ENCODE measurements at places on chromosomes 6 and 20. TPM values are rescaled to one million over a fixed set of nuclear protein-coding genes. Genes with fewer than 3 reads are reported as not detected.

CCN6 gene
- total RNA-seq = 0.68 TPM

GPR6 gene
- total RNA-seq = 0.33 TPM

C2 gene
- 2.9 TPM for total RNA-seq

TGM3 gene
- 0.17 TPM for total RNA-seq

PDE10A gene
- total RNA-seq = 16.8 TPM

IFT52 gene
- 49.7 TPM for total RNA-seq

- ATAC-seq = peak; percentile 60
These were observed 15.0 kb downstream of the ZNF217 start for GRCh38 chr20:53578492-53579222.

- peak; percentile 60 for ATAC-seq
These were observed 734 bp downstream of the TPBG start for GRCh38 chr6:82364087-82365015.

DNA sequence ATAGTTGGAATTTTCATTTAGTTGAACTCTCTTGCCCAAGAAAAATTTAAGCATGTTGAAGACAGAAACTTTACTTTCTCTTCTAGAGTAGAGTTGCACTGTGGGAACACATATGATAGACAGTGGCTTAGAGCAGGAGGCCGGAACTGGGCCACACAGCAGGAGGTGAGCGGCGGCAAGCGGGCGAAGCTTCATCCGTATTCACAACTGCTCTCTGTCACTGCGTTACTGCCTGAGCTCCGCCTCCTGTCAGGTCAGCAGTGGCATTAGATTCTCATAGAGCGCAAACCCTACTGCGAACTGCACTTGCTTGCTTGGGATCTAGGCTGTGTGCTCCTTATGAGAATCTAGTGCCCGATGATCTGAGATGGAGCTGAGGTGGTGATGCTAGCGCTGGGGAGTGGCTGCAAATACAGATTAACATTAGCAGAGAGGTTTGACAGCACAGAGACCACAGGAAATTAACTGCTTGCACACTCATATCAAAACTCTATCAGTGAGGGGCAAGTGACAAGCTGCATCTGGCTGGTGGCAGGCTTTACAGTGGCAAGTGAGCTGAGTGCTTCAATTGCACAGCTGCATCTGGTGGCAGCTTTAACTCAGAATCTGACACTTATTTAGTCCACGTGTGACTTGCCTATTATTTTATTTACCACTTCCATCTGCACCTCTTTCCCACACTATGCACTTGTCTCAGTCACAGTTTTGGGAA, 174.9 kb upstream of the C6orf118 start:
- ATAC-seq = peak; percentile 63

GRCh38 chr6:46983007-46983411, 59.1 kb downstream of the ADGRF1 start:
- peak; percentile 88 for ATAC-seq

GRCh38 chr6:69868252-69868804, 2.0 kb downstream of the COL19A1 start:
- no peak for ATAC-seq

DNA sequence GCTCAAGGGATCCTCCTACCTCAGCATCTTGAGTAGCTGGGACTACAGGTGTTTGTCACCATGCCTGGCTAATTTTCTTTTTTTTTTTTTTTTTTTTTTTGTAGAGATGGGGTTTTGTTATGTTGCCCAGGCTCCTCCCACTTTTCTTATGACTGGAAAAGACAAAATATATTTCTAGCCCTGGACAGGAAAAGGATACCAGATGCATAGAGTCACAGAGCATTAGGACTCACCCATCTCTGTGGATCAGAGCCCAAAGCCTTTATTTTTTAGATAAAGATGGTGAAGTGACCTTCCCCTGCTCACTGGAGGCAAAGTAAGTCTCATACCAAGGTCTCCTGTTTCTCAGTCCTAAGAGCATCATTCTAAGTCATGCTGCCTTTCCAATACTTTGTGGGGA, 3.4 kb downstream of the TRIM10 start:
- no peak for ATAC-seq

- ATAC-seq = no peak
These were observed 109.1 kb downstream of the TOX2 start for GRCh38 chr20:44023515-44024371.

DNA sequence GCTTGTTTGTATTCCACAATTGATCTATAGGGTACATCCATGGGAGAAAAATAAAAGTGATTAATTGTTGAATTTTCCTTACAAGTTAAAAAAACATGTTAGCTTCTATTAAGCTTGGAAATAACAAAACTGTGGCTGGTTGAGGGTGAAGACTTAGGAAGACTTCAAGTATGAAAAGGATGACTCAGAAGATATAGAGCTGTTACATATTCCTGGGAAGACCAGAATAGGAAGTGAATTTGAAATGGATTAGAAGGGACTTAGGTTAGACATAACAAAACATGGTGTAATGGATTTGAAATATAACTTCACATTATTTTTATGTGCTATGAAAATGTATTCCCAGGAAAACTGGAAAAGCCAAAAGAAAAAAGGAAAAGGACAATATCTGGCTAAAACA, 732.2 kb downstream of the HDGFL1 start:
- no peak for ATAC-seq

DNA sequence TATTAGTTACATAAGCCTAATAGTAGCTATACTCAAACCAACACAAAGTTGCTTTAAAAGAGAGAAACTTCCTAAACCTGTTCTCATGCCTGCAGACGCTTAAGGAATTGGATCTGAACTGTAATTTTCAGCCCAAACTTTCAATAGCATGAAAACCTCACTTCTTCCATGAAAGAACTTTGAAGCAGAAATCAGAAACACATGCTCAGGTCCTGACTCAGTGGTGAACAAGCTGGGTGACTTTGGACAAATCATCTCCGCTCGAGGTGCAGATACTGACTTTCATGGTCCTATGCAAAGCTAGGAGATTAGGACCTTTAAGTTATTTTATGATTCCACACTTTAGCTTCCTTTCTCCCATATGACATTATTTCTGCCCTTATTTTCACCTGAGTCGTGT, 36.5 kb downstream of the NOX3 start:
- ATAC-seq = no peak

DNA sequence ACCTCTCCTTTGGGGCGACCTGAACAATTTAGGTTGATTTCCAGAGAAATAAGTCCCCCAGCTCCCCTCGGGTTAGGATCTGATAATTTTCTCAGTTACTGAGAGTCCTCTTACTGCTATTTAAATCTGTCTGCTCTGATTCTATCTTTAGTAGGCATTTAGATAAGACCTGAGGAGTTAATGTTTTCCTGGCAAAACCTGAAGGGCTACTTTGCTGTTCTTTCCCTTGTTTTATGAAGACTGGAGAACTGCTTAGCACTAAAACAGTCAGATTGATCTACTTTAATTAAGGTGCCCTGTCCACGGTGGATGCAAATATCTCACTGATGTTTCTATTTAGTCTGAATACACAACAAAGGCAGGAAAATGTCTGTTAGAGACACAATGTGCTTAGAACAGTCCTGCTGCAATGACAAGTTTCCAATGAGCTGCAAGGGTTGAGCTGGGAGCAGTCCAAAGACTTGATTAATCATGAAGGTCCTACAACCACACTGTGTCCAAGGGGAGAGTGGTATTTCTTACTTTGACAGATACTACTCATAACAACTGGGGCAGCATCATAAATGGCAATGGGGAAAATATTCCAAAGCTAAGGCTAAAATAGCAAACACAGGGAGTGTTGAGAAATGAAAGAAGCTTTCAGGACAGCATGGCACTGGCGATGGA, 15.7 kb downstream of the ADTRP start:
- ATAC-seq = no peak

DNA sequence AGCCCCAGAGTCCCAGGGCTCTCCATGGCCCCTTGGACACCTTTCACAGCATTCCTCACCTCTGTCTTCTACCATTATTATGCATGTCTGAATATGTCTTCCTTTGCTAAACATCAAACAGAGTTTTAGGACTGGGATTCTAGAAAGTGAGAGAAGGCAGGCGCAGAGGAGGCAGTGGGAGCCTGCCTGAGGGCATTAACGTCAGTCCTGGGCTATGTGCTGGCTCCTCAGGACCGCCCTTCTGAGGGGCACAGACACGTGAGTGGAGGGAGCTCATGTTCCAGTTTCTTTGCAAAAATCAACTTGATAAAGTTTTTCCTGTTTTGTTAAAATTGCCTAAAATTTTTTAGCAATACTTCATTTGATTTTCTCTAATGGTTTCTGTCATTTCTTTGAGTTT, 38.0 kb downstream of the C6orf15 start:
- no peak for ATAC-seq

DNA sequence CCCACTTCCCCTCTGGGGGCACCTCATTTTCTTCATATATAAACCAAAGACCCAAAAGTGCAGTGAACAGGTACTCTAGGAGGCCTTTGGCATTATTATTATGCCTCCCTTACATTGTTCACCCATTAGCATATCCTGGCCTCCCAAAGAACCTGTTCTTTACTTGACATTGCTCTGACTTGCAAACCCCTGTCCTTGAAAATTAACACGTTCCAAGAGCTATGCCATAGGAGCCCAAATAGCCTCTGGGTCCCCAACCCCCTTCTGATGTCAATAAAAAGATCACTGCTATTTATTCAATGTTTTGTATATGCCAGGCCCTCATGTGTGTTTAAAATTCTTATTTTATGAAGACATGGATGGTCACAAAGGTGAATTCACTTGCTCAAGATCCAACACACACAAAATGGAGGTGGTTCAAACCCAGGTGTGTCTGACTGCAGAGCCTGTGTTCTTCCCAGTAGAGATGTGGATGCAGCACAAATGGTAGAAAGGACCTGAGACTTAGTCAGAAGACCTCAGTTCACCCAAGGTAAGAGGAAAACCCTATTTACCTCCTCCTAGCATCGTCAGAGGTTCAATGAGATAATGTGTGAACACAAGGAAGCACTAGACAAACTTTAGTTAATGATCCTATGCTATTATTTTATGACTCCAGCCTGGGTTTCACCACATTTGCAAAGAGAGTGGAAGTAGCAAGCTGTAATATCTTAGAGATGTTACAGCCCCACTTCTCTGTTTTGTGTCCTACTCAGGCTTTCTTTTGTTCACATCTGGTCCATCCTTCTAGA, 36.6 kb downstream of the BCL2L1 start:
- no peak for ATAC-seq

- ATAC-seq = no peak
These were observed 250.7 kb upstream of the SLC35B3 start for GRCh38 chr6:8686077-8686476.

DNA sequence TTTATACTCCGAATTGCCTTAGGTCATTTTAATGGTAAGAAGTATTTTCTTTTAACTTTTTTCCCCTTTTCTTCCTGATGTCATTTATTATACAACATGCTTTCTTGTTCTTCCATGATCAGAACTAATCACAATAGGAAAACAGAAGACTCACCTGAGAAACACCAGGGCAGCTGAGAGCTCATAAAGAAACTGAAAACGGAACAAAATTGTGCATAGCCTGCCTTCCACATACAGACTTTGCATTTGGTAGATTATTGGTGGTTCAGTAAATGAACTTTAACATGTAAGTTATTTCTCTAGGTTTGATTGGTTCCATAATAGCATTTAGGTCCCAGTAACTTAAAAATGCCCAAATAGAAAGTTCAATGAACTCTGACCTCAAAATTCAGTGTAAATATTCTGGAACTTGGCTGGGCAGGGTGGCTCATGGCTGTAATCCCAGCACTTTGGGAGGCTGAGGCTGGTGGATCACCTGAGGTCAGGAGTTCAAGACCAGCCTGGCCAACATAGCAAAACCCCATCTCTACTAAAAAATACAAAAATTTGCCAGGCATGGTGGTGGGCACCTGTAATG, 161.1 kb upstream of the DTNBP1 start:
- no peak for ATAC-seq

GRCh38 chr6:96990989-96991388, 66.5 kb downstream of the KLHL32 start:
- no peak for ATAC-seq

- ATAC-seq = no peak
These were observed 30.5 kb downstream of the GRM4 start for GRCh38 chr6:34115403-34115795.

DNA sequence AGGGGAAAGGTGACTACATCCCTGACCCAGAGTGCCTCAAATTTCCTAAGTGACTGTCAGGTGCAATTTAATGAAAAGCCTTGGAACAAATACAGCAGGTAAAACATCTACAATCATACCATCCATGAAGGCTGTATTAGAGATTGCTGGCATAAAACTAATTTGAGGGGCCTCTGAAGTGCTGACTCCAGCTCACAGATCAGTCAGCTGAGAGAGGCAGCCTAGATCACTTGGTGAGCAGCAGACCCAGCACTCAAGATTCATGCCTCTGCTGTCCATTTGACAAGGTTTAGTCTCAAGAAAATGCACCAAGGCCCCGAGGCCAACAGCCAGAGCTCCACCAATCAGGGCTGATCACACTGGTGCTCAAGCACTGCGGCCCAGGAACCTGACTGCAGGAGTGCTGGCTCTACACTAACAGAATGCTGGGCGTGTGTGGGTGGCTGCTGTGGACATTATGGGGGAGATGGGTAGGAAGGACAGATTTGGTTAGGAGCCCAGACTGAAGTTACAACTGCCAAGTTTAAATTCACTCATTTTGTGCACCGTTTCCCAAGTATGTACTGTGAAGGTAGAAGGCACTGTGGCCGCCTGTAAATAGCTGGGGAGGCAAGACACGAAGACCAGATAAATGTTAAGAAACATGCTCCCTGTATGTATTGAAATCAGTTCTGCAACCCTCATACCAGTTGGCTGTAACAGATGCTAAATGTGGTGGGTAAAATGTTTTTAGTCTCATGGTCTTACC, 28.2 kb downstream of the SNX5 start:
- ATAC-seq = no peak

- no peak for ATAC-seq
These were observed 153.6 kb downstream of the NFATC2 start for GRCh38 chr20:51388756-51389542.

GRCh38 chr6:144033816-144034735, 26.0 kb upstream of the PLAGL1 start:
- peak; percentile 59 for ATAC-seq

- no peak for ATAC-seq
These were observed 243.8 kb downstream of the TBC1D32 start for GRCh38 chr6:121090492-121090891.

- ATAC-seq = no peak
These were observed 743.3 kb downstream of the CD109 start for GRCh38 chr6:74439123-74439811.

DNA sequence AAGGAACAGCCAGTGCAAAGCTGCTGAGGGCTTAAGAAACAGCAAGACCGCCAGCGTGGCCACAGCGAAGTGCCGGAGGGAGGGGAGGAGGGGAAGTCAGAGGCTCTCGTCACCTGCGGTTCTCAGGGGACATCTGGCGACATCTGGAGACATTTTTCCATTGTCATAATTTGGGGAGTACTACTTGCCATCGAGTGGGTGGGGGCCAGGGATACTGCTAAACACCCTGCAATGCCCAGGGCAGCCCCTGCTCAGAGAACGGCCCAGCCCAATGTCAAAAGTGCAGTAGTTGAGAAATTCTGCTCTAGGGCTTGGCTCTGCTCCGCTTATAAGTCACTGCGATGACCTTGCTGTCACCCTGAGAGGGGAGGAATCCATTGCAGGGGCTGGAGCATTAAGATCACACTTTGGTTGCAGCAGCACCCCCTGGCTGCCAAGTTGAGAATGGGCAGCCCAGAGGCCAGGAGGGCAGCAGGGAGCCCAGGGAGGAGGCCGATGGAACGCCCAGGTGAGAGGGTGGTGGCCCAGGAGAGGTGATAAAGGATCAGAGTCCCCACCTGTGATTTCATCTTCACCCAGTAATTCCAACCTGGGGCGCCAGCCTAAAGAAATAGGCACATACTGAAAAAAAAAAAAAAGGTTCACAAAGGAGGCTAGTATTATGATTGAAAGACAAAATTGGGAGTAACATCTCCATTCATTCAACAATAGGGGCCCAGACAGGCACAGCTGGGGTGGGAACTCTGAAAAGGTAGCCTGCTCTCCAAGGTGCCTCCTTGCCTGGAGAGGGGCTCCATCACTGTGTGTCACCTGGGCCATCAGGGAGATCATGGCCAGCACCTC, 218.2 kb downstream of the BMP7 start:
- ATAC-seq = no peak
